BJ (cell line): ENCODE measurements at places on chromosomes 2 and 18. TPM values are rescaled to one million over a fixed set of nuclear protein-coding genes. Genes with fewer than 3 reads are reported as not detected.

HOXD11 gene
- 9.8 and 9.9 TPM in 2 replicates for polyA plus RNA-seq

VWA3B gene
- polyA plus RNA-seq: not detected in 2 replicates

CHPF gene
- 65.0 and 119 TPM in 2 replicates for polyA plus RNA-seq

RAB27B gene
- polyA plus RNA-seq: 0.25 and 0.33 TPM in 2 replicates

PLGLB1 gene
- 0.26 and 1.2 TPM in 2 replicates for polyA plus RNA-seq

SGPP2 gene
- polyA plus RNA-seq: not detected in 2 replicates

HNRNPLL gene
- polyA plus RNA-seq: 26.6 and 49.7 TPM in 2 replicates

PDK1 gene
- 40.0 and 64.6 TPM in 2 replicates for polyA plus RNA-seq

C2orf72 gene
- 0.11 and 0.17 TPM in 2 replicates for polyA plus RNA-seq

DTNB gene
- 7.7 and 9.2 TPM in 2 replicates for polyA plus RNA-seq

RRM2 gene
- 23.5 and 31.8 TPM in 2 replicates for polyA plus RNA-seq

POTEC gene
- polyA plus RNA-seq: not detected in 2 replicates

CD226 gene
- 0.13 and 0.53 TPM in 2 replicates for polyA plus RNA-seq

KCNE4 gene
- polyA plus RNA-seq: 16.6 and 18.5 TPM in 2 replicates

C2orf92 gene
- 2.6 and 2.7 TPM in 2 replicates for polyA plus RNA-seq

LRRC30 gene
- not detected in 2 replicates for polyA plus RNA-seq

ZNF804A gene
- polyA plus RNA-seq: 0.53 and 0.96 TPM in 2 replicates

ABHD1 gene
- 0.07 TPM in 1 of 2 replicates, not detected in the other for polyA plus RNA-seq

DNA sequence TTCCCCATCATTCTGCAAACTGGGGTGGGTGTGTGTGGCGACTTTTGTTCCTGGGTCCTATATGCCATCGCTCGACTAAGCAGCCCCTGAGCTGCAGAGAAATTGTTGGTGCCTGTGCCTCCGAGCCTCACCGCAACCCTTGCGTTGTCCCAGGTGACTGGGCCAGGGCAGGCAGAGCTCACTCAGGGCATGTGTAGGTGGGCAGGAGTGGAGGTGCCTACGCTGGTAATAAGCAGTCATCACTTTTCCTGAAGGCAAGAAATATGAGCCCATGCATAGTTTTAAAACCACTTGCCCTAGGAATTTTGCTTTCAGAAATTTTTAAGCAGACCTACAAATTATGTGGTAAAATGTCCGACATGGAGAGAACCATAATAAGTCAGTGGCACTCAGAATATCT lies 197.8 kb downstream of the SMAD7 start:
- DNase-seq: no peak

DNA sequence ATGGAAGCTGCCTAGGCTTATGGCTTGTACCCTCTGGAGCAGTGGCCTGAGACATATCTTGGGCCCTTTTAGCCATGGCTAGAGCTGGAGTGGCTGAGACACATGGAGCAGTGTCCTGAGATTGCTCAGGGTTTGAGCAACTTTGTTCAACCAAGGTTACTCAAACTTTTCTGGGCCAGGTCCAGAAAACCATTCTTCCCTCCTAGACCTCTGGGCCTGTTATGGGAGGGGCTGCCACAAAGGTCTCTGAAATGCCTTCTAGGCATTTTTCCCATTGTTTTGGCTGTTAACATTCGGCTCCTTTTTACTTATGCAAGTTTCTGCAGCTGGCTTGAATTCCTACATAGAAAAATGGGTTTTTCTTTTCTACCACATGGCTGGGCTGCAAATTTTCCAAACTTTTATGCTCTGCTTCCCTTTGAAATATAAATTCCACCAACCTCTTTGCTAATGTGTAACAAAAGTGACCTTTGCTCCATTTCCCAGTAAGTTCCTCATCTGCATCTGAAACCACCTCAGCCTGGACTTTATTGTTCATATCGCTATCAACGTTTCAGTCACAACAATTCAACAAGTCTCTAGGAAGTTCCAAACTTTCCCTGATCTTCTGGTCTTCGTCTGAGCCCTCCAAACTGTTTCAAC lies 84.9 kb upstream of the MAP4K3 start:
- DNase-seq: no peak

- DNase-seq: no peak
Observed at GRCh38 chr18:11040823-11041656, 108.3 kb downstream of the PIEZO2 start.

DNA sequence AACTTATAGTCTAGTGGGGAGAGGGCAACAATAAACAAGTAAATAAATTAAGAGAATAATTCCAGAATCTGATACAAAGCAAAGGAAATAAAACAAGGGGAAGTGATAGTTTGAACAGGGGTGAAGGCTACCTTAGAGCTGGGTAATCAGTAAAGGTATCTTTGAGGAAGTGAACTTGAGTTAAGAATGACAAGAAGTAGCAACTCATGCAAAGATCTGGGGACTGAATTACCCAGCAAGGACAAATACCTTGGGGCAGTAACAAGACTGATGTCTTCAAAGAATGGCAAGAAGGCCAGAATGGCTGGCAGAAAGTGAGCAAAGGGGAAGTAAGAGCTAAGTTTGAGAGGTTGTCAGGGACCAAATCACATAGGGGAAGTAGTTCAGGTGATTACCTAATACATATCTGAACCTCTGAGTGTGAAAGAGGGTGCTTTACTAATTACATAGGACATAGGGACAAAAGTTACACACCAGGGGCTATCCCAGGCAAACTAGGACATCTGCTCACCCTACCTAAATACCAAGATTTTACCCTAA lies 244.6 kb upstream of the HNRNPA3 start:
- no peak for DNase-seq

- peak; percentile 86 for DNase-seq
Observed at GRCh38 chr2:12106440-12107080, 360.1 kb downstream of the LPIN1 start.

GRCh38 chr2:72920318-72921087 lies 3.2 kb downstream of the EMX1 start:
- no peak for DNase-seq

- no peak for DNase-seq
Observed at GRCh38 chr2:5921081-5921642, 229.0 kb downstream of the SOX11 start.

DNA sequence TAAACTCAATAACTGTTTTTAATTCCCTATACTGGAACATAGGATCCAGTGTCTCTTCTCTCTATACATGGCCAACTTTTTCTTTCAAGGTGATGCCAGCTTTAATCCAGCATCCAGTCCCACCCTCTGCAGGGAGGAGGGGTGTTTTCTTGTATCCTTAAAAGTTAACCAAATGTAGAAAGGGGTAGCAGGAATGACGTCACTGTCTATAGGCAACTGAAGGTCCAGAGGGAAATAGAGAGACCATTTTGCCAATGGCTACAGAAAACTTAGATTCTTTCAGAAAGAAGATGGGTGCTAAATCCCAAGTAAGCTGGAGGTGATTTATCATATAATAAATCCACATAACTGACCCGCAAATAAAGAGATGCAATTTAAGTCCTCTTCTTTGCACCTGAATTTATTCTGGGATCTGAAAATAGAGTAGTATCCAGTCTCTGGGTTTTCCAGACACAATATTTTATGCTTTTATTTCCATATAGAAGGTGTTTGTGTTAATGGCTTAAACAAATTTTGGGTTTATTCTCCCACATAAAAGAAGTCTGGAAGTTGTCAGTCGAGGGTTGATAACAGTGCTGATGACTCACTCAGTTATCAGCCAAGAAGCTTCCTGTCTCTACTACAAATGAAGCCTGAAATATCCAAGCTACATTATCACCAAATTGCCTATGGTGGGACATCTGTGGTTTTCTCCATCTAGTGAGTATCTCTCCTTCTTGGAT lies 5.7 kb upstream of the DNER start:
- DNase-seq: no peak

DNA sequence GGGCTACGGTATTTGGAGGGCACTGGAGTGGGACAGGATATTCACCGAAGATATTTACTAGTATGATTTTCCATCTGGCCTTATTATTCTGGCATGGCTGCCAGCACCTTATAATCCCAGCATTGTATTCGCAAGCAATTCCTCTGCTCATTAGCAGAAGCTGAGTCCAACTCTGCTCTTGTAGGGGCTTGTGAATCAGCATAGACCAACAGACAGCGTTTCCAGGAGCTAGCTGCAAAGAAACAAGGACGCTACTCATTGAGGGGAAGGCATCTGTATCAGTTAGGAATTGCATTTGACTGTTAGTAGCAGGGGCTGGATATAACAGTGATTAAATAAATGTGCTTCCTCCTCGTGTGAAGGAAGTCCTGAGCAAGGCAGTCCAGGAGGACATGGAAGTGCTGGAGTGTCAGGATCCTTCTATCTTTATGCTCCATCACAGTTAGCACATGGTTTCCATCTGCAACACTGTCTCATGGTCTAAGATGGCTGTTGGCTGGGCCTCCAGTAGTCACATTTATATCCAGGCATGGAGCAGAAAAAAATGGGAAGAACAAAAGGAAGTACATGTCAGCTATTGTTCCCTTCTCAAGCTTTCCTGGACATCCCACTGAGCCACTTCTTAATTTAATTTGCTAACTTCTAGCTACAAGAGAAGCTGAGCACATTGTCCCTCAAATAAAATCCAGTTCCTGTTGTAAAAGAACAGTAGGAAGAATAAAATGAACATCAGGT lies 214.1 kb downstream of the C1D start:
- no peak for DNase-seq

- DNase-seq: no peak
Observed at GRCh38 chr2:231300722-231301076, 94.8 kb upstream of the B3GNT7 start.

DNA sequence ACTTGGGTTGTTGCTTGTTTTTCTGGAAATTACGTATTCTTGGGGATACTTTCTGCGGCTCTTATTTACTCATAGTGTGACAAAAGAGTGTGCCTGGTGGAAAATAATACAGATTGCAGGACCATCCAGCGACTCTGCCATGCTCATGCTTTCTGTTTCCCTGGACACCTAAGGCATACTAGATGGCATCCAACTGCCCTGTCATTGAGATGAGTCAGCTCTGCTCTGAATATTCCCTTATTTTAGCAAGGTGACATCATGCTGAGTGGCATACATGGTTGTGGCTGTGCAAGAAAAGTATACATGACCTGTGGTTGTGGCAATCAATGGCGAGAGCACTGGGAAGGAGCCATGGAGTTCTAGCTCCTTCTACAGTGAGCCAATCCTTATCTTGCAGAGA lies 471.0 kb downstream of the TMEM182 start:
- DNase-seq: no peak

- DNase-seq: no peak
Observed at GRCh38 chr2:202638721-202639120, 4.0 kb downstream of the FAM117B start.

GRCh38 chr2:105125428-105125827 lies 87.6 kb downstream of the MRPS9 start:
- DNase-seq: no peak

GRCh38 chr2:74502720-74503505 lies 3.5 kb upstream of the LBX2 start:
- no peak for DNase-seq

DNA sequence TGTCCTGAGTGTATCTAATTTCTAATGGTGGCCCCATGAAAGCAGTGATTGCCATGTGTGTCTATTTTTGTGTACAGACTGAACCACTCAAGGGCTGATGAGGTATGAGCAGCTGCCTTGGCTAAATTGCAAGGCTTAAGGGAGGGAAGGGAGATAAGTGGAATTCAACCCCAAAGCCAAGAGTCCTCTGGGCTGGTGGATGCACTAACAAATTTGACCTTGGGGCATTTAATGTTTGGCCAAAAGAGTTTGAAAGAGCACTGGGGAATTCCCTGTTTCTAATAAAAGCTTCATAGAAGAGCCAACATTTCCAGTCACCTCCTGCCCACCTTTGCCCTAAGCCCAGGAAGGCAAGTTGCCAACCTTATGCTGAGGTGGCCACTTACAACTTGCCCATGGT lies 172.1 kb downstream of the SETBP1 start:
- no peak for DNase-seq

GRCh38 chr18:22847867-22848451 lies 85.2 kb upstream of the RBBP8 start:
- no peak for DNase-seq

DNA sequence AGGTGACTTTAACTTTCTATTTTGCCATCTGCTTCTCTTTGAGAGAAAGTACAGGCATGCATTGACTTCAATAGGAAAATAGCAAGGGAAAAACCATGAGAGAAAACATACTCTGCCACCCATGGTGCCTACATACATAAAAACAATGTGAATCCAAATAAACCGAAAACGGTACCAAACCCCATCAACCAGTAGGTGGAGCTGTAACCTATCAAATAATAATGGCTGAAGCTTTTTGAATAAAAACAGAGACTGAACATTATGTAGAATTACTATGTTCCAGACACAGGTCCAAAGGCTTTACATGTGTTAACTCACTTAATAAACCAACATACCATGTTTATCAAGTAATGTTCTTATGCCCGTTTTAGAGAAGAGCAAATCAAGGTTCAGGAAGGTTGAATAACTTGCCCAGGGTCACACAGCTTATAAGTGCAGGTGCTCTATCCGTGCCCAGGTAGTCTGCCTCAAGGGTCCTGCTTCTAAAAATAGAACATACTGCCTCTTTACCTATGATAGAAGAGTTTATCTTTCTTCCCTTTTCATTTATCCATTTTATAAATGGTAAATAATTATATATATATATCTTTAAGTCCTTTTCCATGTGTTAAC lies 293.9 kb upstream of the SYT4 start:
- peak; percentile 4 for DNase-seq

DNA sequence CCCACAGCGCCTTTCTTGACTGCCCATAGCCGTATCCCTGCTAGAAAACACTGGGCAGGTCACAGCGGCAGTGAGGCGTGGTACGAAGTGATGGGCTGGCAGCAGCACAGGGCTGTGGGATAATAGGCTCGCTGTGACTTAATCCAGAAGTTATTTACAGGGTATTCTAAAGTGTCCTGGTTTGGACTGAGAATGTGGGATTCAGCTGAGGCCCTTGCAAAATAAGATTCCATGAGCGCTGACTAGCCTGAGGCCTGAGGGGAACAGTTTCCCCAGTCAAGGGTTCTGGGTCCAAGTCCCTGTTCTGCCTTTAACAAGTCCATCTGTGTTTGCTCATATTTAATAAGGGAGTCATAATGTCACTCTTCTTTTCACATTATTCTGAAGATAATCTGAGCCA lies 34.6 kb downstream of the SETBP1 start:
- peak; percentile 97 for DNase-seq

DNA sequence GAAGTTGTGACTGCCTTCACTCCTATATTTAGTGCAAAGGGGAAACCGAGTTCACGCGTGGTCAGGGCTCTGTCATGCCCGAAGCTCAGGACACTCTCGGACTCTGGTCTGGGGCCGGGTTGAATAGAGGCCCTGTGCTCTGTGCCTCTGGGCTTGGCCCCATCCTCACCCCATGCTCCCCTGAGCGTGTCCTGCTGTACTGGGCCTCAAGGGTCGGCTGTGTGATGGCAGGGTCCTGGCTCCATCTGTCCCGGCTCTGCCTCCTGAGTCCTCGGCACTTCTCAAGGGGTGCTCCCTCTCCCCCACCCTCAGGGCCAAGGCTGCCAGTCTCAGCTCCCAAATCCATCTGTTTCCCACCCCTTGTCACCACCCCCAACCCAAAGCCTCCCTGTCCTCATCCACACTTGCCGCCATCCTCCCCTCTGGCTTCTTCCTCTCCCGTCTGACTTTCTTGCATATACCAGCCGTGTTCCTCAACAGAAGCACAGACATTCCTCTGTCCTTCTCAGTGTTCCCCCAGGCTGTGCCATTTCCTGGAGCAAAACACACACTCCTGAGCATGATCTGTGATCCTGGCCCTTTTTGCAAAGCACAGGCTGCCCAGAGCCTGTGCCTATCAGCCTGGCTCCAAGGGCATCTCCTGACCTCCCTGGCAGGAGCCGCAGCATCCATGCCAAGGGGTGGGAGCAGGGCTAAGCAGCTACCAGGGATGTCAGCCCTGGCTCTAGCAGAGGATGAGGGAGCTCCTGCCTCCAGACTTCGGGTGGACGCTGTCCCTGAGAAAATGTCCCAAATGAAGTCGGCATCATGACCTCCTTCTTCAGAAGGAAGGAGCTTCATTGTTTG lies 64.2 kb upstream of the OTOS start:
- no peak for DNase-seq

- DNase-seq: no peak
Observed at GRCh38 chr2:51103205-51103604, 71.3 kb upstream of the NRXN1 start.
